SW480 (cell line): ENCODE measurements at places on chromosomes 2 and 18.

GRCh38 chr2:28633204-28633603 lies 118.4 kb upstream of the PPP1CB start:
- no peak for DNase-seq

DNA sequence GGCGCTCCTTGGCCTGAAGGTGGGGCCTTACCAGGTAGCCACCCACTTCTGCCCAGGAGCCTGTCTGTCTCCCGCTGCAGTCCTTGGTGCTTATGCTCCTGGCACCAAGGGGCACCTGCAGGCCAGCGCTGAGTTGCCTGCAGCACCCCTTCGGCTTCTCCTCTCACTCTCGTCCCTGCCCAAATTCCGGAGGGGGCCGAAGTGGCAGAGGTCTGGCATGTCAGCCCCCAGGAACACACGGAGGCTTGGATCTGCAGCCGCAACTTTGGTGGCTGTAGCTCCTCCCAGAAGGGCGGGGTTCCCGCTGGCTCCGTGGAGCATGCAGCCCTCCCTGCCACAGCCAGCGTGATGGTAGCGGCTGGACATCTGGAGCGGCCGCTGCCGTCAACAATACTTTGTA lies 37.7 kb upstream of the ZNF804A start:
- no peak for DNase-seq

DNA sequence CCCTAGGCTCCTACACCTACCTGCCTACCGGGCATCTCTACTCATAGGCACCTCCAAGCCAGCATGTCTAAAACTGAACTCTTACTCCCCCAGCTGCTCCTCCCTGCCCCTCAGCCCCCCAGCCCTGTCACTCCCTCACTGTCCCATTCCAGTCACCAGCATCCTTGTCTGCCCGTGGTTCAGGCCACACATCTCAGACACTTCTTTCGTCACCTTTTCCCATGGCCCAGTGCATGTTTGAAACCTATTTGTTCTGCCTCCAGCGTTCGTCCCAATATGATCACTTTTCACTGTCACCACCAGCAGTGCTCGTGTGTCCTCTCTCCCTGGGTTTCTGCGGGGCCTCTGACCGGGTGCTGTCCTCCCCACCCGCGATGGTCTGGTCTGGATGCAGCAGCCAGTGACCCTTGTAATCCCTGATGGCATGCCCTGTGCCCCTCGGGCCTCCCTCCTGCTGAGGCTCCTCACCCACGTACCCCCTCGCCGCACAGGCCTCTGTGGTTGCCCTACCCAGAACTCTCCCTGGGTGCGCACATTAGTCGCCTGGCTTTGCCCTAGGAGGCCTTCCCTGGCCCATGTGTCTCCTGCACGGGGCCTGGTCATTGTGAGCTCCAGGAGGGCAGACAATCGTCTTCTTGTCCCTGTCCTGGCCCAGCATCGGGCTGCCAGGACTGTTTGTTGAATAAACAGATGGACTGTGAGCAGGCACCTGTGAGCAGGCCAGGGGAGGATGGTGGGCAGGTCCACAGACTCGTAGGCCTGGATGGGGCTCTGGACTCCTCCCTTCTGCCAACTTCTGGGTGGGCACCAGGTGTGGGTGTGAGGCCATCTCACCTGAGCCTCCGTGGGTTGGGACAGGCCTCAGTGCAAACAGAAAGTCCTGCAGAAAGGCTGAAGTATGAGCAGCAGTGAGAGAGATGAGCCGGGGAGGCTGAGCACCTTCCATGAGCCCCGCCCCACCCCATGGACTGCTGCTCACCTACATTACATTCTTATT lies 15.5 kb downstream of the LDLRAD4 start:
- no peak for DNase-seq

DNA sequence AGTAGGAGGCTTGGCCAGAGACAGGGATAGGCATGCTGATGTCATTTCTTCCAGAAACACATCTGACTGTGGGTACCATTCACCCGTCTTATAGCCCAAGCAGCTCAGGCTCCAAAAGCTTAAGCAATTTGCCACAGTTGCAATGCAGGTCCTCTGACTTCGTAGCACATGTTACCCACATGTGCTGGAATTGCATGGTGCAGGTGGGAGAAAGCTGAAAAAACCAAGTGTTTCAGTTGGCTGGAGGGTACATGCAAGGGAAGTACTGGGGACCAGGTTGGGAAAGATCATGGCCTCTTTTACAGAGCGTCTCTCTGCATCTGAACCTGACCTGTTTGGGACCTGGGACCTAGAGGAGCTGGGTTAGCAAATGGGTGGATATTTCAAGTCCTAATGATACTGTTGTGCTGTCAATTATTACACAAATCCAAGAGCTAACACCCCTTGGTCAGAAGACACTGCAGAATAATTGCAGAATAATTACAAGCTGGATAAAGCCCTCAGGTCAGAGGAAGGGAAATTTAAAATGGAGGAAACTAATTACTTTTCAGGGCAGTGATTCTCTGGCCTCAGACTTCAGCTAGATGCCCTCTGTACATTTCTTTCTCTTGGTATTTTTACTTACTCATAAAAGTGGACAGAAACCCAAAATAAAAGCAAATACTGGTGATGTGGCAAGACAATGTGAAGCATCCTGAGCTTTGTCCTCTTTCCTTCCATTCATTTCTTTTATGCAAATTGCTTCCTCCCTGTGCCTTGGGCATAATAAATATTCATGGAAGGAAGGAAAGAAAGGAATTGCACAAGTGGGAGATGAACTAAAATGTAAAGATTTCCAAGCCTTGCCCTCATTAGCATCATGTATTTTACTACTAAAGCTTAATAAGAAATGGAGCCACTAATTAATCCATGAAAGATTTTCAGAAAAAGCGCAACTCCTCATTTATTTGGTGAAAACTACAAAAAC lies 45.6 kb upstream of the TTC39C start:
- no peak for DNase-seq

DNA sequence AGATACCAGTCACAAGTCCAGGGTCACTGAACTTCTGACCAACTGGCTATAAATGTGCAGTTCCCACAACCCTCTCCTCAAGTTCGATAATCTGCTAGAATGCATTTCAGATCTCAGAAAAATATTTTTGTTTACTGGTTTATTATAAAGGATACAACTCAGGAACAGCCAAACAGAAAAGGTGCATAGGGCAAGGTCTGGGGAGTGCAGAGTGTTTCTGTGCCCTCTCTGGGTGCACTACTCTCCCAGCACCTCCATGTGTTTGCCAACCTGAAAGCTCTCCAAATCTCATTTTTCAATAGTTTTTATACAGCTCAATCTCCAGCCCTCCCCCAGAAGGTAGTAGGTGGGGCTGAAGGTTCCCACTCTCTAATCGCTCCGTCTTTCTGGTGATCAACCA lies 85.2 kb downstream of the SKA1 start:
- no peak for DNase-seq

GRCh38 chr18:58392324-58393000 lies 236.4 kb downstream of the ALPK2 start:
- no peak for DNase-seq

DNA sequence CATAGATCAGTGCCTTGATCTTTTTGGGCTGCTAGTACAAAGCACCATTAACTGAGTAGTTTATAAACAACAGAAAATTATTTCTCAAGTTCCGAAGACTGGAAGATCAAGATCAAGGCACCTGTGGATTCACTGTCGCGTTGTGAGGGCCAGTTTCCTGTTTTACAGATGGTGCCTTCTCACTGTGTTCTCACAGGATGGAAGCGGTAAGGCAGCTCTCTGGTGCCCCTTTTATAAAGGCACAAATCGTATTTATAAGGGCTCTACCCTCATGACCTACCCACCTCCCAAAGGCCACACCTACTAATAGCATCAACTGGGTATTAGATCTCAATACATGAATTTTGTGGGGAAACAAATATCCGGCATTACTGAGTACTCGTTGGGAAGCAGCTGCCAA lies 729.5 kb upstream of the SLC39A10 start:
- no peak for DNase-seq

DNA sequence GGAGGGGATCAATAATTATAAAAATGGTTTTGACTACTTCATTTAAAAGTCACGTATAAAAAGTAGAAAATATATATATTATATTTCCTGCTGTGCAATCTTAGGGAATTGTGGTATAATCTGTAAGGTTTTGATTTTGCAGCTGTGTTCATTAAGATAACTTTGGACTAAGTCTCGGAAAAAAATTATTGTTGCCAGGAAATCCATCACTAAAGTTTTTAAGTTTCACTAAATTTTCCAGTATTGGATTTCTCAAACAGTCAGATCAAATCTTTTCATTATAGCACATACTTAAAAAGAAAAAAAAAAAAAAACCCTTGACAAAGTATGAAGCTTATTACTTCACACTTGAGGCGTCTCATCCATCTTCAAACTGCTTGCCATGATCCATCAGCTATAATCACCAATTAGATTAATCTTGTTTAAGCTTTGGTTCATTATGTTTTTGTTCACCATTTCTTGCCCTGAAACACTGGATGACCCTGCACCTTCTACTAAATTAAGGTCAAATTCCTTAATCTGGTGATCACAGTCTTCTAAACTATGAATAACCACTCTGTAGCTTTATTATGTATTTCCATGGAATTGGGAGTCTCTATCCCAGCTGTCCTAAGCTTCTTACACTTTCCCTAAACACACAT lies 326.6 kb upstream of the COL3A1 start:
- no peak for DNase-seq

- DNase-seq: no peak
Observed at GRCh38 chr2:189022053-189022481, 47.9 kb downstream of the COL3A1 start.

DNA sequence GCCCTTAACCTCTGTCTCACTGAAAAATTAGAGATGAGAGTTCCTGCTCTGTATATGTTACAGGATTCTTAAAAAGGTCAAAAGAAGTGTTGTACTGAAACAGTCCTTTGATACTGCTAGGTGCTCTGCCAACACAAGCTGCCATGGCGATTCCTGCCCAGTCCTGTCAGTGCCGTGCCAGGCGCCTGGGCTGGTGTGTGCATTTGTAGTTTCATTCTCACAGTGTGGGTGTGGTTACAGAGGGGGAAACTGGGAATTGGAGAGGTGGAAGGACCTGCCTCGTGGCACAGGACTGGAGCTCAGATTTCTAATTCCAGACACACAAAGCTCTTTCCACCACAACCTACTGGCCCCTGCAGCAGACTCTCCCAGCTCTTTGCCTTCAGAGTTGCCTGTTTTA lies 122.3 kb upstream of the RAB6C start:
- DNase-seq: peak; percentile 27

DNA sequence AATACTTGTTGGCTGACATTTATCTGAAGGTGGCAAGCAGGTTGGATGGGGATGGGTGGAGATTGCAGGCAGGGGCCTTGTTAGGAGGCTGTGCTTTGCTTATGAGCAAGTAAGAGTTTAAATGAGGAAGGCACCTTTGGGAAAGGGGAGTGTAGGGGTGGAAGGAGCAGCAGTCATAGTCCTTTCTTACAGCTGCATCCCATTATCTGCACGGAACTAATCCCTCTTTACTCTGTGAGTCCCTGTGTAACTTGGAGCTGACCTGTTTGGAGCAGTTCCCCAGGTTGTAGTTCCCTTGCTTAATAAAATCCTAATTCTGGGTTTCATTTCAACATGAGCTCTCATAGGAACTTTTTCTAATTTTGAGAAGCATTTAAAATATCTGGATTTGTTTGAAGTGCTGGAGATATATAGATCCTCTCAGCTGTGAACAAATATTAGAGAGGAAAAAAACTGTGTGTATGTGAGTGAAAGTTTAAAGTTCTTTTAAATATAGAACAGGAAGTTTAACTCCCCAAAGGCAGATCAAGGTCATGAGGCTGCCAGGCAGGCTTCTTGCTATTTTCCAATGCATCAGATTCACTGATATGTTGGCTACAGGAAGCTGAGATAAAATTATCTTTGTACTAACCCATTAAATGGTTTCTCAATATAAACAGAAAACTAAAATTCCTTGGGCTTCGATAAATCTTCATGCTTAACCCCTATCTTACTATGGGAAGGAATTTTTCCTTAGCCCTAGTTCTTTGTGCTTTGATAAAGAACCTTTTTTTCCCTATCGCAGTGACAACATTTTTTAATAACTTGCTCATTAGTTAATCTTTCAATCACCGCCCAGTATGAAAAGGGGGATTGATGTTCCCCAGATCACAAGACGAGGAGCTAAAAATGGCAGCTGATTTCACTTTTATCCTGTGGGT lies 104.6 kb upstream of the EML6 start:
- no peak for DNase-seq

GRCh38 chr2:101041413-101041812 lies 39.3 kb downstream of the RPL31 start:
- no peak for DNase-seq

- no peak for DNase-seq
Observed at GRCh38 chr2:204860274-204860673, 315.0 kb downstream of the PARD3B start.

GRCh38 chr2:38074058-38074763 lies 1.7 kb downstream of the CYP1B1 start:
- no peak for DNase-seq

DNA sequence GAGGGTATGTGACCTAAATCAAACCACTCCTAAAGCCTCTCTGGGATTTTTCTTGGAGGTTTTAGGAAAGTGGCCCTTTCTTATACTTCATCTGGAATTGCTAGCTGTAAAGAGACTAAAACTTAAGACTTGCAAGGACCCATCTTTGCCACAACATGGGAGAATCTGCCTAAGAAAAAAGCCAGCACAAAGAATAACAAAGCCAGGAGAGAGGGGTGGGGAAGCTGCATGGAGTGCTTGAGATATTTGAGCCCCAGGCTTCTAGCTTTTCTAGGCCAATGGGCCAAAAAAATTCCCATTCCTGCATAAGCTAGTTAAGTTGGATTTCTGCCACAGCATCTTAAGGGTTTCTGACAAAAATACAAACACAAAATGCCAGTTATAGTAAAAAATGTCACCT lies 38.5 kb upstream of the LYPD6 start:
- no peak for DNase-seq

DNA sequence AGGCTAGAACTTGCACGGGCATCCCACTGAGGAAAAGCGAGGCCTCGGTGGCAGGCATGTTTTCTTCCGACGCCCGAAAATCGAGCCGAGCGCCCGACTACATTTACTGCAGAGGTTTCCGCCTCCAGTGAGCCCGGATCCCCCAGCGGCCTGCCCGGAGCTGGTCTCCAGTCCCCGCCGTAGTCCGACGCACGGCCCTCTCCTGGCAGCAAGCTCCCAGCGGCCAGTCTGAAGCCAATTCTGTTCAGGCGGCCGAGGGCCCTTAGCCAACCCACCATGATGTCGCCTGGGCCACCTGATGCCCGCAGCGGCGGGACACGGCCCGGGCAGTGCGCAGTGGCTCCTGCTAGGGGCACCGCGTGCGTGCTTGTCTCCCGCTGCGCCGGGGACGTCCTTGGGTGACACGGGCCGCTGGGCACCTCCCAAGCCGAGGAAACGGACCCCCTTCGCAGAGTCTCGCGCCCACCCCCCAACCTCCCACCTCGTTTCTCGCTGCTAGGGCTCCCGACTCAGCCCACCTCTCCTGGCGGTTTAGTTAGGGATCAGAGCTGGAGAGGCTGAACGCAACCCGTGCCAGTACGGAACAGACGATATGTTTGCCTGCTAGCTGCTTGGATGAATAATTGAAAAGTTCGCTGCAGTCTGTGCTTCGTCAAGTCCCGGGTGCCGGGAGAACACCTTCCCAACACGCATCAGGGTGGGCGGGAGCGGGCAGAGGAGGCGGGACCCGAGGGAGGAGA lies 5.3 kb downstream of the ONECUT2 start:
- DNase-seq: no peak
